Right cardiac atrium (tissue), 5 donors: ENCODE measurements at places on chromosomes 1 and 21.

DNA sequence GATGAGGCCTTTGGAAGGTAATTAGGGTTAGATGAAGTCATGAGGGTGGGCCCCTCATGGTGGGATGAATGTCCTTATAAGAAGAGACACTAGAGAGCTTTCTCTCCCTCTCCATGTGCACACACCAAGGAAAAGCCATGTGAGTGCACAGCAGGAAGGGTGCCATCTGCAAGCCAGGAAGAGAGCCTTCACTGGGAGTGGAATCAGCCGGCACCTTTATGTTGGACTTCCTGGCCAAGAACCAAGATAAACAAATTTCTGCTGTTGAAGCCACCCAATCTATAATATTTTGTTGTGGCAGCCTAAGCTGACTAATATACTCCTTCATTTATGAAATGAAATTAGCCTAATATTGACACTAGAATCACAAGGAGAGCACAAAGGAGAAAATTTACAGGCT lies 38.2 kb upstream of the PKP1 start:
- DNase-seq = no peak

DNA sequence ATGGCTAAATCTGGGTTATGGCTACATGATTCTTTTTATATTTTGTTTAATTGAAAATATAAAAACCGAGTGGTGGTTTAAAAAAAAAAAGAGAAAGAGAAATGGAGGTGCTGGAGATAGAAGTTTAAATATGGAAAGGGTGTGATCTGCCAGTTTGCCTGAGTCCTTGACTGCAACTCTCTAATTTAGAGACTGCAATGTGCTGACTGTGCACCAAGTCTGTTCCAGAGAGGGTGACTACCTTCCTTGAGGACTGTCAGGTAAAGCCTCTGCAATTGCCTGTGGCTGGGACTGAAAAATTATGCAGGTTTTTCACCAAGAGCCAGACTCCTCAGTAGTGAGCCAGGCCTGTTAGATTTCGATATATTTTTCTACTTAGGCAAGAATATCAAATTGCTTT lies 1326.3 kb downstream of the BRINP3 start:
- DNase-seq = no peak

DNA sequence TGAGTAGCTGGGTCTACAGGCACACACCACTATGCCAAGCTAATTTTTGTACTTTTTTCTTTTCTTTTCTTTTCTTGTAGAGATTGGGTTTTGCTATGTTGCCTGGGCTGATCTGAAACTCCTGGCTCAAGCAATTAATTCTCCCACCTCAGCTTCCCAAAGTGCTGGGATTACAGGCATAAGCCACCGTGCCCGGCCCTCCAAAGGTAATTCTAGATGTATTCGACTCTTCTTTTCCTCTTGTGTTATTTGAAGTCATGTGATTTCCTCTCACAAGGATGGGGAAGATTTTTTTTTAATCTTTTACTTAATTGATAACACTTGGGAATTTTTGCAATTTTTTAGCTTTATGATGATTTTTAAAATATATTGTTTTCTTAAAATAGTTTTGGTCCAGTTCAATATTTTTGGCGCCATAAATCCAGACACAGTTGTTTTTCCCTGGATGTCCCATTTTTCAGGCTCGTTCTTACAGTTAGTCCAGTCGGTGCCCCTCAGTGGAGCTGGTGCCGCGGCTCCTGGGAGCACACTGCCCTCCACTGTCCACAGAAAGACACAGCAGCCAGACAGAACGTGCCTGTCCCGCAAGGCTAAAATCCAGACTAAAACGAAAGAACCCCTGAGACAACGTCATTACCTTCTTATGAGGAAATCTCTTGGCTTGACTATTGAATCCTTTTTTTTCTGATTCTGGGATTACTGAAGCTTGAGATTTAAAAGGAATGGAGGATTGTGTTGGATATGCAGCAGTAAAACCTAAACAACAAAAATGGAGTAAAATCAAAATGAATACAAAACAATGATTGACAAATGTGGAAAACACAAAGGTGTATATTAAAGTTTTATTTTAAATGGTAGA lies 22.4 kb downstream of the STPG1 start:
- peak; percentile 91 for DNase-seq

DNA sequence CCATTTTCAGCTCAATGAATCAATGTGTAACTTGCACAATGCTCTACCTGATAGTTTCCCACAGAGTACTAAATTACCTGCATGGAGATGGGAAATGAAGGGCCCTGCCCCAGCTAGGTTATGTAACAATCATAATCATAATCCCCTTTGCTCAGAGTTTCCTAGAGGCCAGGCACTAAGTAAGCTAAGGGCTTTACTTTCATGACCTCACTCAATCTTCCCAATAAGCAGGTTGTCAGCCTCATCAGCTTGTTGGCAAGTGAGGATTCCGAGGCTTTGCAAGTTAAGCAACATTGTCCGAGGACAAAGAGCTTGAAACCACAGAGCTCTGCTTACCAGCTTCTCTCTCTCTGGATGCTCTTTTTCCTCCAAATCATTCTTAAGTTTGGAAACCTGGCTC lies 64.1 kb upstream of the NTPCR start:
- DNase-seq = no peak

GRCh38 chr1:115654125-115654524 lies 12.4 kb downstream of the VANGL1 start:
- no peak for DNase-seq

DNA sequence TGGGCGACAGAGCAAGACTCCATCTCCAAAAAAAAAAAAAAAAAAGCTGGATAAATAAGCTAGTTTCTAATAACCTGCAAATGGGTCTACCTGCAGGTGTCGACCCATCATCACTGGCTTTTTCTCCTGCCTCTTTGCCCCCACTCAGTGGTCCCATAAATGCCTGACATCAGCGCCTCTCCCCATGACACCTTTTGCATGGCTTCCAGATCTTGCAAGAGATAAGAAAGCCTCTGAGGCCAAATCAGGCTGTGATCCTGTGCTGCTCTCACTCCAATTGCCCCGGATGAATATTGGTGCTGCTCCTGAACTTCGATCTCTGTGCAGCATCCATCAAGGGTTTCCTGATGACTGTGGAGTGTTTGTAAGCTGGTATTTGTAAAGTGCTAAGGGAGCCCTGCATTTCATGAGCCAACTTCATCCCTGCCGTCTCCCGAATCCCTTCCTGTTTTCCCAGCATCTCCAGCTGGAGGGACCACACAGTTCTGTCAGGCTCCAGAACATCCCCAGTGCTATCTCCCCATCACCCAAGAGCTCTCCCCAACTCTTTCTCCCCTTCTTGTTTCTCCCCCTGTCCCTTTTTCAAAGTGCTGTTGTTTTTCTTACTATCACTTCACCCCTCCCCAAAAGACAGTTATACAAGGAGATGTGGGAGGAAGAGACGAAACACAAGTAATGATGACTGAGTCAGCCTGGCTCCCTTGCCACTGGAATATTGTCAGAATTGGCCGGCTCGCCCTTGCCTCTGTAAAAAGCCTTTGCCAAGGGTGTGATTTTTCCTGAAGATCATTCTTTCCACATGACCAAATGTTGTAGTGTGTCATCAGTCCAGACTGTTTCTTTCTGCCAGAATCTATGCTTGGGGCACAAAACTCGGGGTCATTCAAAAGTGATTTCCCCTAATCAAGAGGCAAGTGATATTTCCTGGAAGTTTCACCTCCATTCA lies 2.8 kb upstream of the EFHD2 start:
- DNase-seq = peak; percentile 65

- no peak for DNase-seq
Measured at GRCh38 chr1:24400065-24400464, 13.5 kb downstream of the STPG1 start.

DNA sequence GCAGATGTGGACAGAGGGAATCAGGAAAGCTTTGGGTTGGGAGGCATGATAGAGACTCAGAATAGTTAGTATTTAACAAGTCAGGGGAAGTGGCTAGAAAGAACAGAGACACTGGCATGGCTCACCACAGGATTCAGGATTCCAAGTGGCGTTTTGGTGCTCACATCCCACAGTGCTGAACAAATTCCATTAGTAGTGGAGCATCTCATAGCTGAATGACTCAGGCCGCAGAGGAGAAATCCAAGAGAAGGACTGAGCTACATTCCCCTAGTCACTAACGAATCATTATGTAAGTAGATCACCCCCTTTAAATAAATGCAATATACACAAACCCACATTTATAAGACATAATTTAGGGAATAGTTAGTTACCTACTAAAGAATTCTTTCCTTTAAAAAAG lies 5.0 kb upstream of the KCNJ9 start:
- DNase-seq = no peak

GRCh38 chr21:27257226-27257625 lies 290.3 kb upstream of the ADAMTS5 start:
- DNase-seq = no peak

- DNase-seq = no peak
Measured at GRCh38 chr21:32198384-32198783, 80.5 kb downstream of the MIS18A start.

DNA sequence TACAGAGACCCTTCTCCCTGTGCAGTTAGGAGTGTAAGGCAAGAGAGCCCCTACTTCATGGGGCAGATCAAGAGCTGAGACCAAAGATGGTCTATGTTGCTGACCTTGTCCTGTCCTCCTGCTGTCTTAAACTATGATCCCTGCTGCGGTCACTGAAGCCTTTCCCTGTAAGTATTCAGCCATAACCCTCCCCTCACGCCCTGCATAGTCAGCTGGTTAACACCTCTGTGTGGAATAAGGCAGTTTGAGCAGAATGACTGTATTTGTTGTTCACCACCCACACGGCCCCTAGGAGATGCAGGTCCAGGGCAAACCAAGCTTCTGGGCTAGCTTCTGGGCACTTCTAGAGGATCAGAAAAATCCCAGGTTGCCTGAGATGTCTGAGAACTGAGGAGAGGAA lies 356 bp downstream of the TSPAN1 start:
- DNase-seq = no peak

DNA sequence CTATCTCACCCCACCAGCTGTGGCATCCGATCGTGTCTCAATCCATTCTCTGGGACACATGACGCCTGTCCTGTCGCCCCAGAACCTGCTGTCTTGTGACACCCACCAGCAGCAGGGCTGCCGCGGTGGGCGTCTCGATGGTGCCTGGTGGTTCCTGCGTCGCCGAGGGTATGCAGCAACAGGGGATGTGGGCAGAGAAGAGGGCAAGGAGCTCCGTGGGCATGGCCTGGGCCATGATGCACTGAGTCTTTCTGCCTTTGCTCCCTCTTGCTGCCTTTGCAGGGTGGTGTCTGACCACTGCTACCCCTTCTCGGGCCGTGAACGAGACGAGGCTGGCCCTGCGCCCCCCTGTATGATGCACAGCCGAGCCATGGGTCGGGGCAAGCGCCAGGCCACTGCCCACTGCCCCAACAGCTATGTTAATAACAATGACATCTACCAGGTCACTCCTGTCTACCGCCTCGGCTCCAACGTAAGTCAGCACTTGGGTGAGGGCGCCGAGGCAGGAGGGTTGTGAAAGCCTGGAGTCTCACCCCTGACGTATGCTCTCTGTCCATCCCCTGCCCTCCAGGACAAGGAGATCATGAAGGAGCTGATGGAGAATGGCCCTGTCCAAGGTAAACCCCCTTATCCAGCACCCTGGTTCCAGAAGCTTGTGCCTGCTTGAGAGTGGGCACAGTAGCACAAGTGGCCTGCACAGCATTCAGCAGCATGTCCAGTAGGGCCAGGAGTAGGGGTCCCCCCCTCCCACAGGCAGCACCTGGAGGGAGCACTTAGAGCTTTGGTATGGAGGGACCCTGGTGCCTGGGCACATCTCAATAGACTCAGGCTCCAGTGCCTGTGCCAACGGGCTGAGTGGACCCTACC lies 8.8 kb downstream of the TINAGL1 start:
- DNase-seq = peak; percentile 60

- DNase-seq = no peak
Measured at GRCh38 chr1:97138515-97139032, 417.0 kb downstream of the PTBP2 start.

GRCh38 chr1:17200756-17201155 lies 4.2 kb upstream of the PADI1 start:
- DNase-seq = no peak
